ENCODE measurements at places on chromosomes 3 and 15.

- DNase-seq = no peak
Measured at GRCh38 chr3:185200639-185201038, 47.8 kb upstream of the C3orf70 start.

DNA sequence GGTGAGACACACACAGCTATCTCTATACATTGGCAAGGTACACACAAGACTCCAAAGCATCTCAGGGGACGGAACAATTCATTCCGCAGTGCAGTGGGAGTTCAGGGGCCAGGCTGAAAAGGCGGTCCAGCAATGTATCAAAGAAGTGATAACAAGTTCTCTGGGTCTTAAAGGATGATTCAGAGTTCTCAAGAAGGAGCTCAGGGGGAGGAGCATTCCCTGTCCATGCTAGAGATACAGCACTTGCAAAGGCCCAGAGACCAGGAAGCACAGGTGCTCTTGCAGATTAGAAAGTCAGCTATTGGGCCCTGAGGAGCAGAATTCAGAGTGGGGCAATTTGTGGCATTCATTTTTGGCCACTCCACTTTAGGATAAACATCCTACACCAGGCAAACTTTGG, 34.9 kb downstream of the MECOM start:
- no peak for DNase-seq

DNA sequence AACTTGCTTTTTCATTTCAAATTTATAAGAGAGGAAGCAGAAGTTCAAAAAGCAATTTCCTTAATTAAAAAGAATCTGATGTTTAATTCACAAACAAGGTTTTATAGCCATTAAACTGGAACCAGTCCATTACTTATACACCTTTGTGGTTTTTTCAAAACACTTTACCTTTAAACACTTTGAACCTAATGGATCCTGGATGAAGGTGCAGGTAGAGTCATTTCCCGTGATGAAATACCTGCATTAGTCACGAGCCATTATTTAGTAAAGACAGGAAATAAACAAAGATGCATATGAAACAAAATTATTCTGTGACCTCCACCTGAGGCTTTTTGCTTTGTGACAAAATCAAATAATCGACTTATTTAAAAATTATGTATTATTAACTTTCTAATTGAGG, 341.7 kb upstream of the UBE2E2 start:
- no peak for DNase-seq

GRCh38 chr3:27322634-27323033, 46.5 kb downstream of the NEK10 start:
- DNase-seq = no peak

- no peak for DNase-seq
Measured at GRCh38 chr15:90571063-90571541, 41.4 kb downstream of the CRTC3 start.
